T-cell (primary cell): ENCODE measurements at places on chromosomes 4 and X.

DNA sequence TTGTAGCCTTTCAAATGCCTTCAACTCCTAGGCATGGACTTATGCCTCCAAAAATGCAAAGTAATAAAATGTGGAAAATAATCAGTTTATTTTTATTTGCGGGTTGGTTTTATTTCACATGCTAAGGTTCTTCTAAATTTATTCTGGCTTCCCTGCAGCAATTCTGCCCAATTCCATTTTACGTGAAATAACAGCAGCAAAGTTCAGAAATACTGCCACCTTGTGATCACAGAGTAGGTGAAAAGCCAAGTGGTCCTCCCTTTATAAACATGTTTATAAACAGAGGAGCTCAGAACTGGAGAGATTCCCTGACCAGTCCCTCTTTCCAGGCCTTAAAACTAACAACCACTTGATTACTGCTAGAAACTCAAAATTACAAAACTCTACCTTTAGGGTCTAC lies 14.7 kb upstream of the DCHS2 start:
- DNase-seq, result no peak

- no peak for DNase-seq
These were observed 181.0 kb downstream of the LDB2 start for GRCh38 chr4:16717266-16717970.

DNA sequence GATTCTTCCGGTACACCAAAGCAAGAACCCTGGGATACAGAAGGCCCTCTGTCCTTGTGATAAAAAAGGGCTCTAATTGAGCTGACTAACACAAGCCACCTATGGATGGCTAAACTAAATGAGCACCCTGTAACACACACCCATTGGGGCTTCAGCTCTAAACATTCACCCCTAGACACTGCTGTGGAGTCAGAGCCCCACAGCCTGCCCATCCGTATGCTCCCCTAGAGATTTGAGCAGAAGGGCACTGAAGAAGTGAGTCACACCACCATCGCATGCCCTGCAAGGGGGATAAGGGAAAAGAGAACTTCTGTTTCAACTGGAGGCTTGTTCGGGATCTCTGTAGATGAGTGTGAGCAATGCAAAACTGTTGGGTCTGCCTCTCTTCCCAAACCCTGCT lies 545.2 kb downstream of the KCTD8 start:
- DNase-seq, result no peak

DNA sequence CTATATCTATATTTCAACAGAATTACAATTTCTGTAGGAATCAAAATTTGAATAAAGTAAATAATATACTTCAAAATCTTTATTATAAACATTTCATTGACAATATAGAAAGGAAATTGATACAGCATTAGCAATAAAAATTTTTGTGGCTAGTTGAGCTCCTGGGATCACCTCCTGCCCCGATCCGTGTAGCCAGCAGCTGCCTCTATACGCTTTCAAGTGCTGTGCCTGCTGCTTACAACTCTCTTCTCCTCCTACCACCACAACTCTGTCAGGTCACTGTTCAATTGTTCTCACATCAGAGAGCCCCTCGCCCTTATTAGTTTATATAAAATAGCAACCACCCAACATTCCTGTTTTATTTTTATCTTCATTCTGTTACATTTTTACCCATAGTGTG lies 27.6 kb downstream of the INPP4B start:
- no peak for DNase-seq

DNA sequence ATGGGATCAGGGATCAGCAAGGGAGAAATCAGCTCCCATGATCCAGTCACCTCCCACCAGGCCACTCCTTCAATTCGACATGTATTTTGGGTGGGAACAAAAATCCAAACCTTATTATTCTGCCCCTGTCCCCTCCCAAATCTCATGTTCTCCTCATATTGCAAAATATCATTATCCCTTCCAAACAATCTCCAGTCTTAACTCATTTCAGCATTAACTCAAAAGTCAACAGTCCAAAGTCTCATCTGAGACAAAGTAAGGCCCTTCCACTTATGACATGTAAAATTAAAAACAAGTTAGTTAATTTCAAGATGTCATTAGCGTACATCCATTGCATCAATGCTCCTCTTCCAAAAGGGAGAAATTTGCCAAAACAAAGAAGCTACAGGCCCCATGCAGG lies 22.0 kb downstream of the UGT2B4 start:
- DNase-seq, result no peak
